ENCODE measurements at places on chromosomes 2 and 18.

DNA sequence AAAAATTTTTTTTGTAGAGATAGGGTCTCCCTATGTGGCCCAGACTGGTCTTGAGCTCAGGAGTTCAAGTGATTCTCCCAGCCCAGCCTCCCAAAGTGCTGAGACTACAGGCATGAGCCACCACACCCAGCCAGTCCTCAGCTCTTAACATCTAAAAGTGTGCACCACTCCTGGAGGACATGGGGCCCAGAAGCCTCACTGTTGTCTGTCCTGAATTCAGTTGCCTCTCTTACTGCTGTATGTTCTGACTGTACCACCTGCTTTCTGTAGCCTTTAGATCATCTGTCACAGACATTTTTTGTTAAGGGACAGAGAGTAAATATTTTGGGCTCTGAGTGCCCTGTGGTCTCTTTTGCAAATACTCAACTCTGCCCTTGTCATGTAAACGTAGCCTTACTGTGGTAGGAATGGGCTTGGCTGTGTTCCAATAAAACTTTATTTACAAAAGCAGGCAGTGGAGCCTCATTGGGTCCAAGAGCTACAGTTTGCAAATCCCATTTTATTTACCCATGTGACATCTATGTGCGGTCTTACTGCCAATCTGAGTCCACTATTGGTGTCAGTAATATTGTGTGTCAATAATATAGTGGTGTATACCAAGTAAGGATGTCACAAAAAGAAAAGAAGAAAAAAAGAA is 38.1 kb downstream of the TMEM37 start:
- DNase-seq = no peak

DNA sequence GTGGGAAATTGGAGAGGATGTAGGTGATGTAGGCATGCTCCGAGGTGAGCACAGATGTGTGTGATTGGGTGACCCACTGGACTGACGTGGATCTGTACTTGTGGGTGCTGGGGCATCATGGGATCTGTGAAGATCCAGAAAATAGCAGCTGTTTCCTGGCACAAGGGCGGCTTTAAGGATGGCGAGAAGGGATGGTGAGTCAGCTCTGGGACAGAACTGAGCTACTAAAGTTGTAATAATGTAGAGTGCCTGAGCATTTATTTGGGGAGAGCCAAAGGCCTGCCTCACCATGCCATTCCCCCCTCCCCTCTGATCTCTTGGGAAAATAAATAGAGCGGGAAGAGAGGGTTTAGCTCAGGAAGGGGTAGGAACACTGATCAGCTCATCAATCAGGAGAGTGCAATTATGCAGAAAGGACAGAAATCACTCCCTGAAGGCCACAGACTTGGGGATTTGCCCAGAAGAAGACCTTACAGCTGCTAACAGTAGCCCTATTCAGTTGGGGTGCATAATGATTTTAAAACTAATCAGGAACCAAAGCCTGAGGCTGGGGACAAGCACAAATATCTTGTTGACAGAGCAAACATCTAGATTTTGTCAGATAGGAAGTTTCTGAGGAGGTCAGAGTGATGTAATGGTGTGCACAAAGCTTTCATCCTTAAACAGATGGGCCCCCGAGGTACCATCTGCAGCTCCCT is 30.3 kb downstream of the TANC1 start:
- peak; percentile 68 for DNase-seq

- no peak for DNase-seq
Measured at GRCh38 chr18:45365835-45366234, 249.4 kb upstream of the SLC14A2 start.

DNA sequence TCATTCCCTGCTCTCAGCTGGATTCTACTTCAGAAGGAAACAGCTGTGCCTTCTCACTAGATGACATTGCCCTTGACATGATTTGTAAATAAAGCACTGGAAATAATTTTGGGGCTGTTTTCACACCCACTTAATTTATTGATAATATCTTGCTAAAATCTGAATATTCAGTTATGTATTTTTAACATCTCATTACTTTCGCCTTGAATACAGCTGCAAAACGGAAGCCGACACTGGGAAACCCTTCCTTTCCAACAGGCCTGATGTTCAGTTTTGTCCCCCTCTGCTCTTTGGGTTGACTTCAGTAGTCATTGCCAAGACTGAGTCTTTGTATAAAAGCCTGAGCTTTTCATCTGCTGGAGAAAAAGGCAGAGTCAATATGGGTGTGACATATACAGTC is 82.7 kb downstream of the DOCK10 start:
- DNase-seq = no peak

GRCh38 chr18:37653618-37654017 is 88.0 kb upstream of the CELF4 start:
- no peak for DNase-seq

DNA sequence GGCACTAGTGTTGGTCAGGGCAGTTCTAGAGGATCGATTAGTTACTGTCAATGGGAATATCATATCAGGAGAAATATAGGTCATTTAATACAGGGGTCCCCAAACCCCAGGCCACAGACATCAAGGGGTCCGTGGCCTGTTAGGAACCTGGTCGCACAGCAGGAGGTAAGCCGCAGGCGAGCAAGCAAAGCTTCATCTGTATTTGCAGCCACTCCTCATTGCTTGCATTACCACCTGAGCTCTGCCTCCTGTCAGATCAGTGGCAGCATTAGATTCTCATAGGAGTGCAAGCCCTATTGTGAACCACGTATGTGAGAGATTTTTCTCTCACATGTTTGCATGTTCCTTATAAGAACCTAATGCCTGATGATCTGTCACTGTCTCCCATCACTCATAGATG is 81.9 kb downstream of the DSC3 start:
- DNase-seq = no peak

Data from eye (tissue), 1 donor.